M059J (cell line): ENCODE measurements at places on chromosomes 13 and 19. TPM values are rescaled to one million over a fixed set of nuclear protein-coding genes. Genes with fewer than 3 reads are reported as not detected.

- DNase-seq, result no peak
These were observed 34.7 kb downstream of the PHF11 start for GRCh38 chr13:49530457-49530856.

Gene WDR87
- total RNA-seq, result not detected in 2 replicates

GRCh38 chr19:34259367-34260095 lies 5.2 kb downstream of the GARRE1 start:
- DNase-seq, result peak; percentile 61

Gene N4BP2L1
- 0.66 and 2.1 TPM in 2 replicates for total RNA-seq

Gene ERICH6B
- not detected in 2 replicates for total RNA-seq

GRCh38 chr19:13007292-13008045 lies 12.2 kb downstream of the NFIX start:
- no peak for DNase-seq

Gene GJB2
- 0.30 TPM in 1 of 2 replicates, not detected in the other for total RNA-seq

Gene MAU2
- total RNA-seq, result 30.2 and 31.1 TPM in 2 replicates

DNA sequence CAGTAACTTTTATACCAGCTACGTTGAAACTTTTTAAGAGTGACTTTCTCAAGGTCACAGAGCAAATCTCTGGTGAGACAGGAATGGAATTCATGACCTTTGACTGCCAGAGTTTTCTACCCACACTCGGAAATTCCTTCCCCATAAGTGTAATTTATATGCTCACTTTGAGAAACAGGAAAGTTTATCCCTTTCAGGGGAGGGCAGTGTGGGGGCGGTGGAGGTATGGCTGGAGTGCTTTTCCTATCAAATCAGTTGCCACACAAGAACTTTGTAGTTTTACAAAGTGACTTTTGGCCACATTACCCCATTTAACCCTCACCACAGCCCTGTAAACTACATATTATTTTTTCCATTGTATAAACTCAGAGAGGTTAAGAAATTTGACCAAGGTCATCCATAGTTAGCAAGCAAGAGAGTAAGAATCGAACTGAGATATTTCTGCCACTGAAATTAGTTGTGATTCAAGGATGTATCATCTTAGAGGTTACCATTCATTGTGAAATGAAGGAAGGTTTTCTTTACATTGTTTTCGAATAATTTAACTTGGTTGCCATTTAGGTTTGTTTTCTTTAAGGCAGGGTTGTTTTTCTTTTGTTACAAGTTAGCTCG lies 5.9 kb downstream of the KLF12 start:
- peak; percentile 72 for DNase-seq

Gene TMC4
- total RNA-seq, result 0.39 TPM in 1 of 2 replicates, not detected in the other

Gene FGF22
- not detected in 2 replicates for total RNA-seq

- no peak for DNase-seq
These were observed 7.3 kb upstream of the KCTD4 start for GRCh38 chr13:45208132-45208531.

- DNase-seq, result peak; percentile 86
These were observed 7.2 kb downstream of the GAS6 start for GRCh38 chr13:113856716-113857065.

DNA sequence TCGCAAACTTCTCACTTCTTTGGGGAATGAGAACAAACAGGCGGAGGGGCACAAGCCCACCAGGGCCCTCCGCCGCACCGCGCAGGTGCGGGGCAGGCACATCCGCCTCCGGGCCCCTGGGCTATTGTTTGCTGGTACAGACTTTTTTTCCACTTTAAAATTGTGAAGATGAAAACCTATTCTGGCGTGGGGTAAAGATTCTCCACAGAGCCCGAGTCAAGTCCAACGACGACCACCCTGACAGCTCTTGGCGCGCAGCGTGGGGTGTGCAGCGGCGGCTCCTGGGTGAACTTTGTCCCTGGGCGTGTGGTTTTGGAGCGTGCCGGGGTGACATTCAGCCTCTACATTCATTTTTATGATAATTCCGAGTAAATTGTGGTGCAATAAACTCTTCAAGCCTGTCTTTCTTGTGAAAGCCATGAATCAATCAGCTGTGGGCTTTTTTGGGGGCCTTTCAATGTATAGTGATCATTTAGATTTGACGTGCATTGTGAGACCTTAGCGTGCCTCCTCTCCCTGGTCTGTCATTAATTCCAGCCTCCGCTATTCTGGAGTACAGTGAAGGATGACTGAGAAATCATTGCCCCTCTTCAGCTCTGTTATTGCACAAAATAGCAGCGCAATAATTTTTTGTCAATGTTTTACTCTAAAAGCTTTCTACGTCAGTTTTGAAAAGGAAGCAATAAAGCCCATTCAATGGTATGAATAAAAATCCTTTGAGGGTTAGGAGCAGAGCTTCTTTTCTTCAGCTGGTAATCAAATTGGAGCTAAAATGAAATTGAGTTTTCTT lies 90.0 kb downstream of the TEX29 start:
- no peak for DNase-seq

DNA sequence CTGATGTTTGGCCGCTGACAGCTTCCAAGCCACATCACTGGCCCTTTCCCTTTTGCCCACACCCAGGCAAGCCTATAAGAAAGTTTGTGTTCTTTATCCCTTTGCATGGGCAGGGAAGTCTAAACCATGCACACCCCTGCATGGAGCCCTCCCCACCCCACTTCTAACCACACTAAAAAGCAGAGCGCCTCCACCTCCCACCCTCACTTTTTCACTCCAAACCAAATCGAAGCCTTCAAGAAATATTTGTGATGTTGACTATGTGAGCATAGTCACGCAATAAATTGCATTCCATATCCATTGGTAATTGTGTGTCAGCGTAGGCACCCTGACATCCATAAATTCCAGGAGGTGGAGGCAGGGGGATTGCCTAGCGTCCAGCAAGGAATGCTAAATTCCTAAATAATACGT lies 104.4 kb upstream of the LSM14A start:
- peak; percentile 88 for DNase-seq

GRCh38 chr13:58329746-58330145 lies 698.2 kb downstream of the PCDH17 start:
- no peak for DNase-seq

GRCh38 chr19:8461891-8462290 lies 17.1 kb downstream of the HNRNPM start:
- no peak for DNase-seq

Gene KCTD4
- total RNA-seq, result 0.05 and 0.22 TPM in 2 replicates

DNA sequence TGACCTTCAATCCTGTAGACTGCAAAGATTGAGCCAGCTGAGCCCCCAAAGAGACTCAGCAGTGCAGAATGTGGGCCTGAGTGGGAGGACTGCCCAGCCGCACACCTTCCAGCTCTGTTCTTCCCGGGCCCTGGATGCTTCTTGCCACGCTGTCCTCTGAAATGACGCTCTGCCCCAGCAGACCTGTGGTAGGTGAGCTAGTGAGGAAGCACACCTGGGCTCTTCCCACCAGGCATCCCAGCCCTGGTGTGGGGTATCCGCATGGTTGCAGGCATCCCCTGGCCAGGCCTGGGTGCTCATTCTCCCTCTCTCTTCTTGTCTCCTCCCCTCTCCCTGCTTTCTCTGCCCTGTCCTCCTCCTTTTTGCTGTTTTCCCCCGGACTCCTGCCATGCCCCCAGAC lies 9.8 kb upstream of the MZF1 start:
- no peak for DNase-seq

GRCh38 chr13:90968166-90968904 lies 379.2 kb upstream of the MIR17HG start:
- peak; percentile 2 for DNase-seq

Gene RHPN2
- total RNA-seq, result 22.5 and 25.6 TPM in 2 replicates

DNA sequence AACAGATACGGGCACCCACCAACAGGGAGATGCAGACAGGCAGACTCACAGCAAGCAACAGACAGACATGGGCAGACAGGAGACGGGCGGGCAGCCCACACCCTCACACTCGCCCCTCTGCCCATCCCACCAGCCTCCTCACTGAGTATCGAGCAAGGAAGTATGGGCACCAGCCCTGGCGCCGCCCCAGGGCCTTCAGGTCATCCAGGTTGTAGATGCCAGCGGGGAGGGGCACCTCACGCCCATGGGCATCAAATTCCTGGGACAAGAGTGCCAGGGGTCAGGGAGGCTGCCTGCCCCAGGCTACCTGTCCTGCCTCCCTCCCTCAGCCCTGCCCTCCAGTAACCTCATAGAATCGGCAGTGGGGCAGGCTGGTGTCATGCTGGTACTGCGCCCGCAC lies 5.7 kb downstream of the ERCC2 start:
- DNase-seq, result no peak

DNA sequence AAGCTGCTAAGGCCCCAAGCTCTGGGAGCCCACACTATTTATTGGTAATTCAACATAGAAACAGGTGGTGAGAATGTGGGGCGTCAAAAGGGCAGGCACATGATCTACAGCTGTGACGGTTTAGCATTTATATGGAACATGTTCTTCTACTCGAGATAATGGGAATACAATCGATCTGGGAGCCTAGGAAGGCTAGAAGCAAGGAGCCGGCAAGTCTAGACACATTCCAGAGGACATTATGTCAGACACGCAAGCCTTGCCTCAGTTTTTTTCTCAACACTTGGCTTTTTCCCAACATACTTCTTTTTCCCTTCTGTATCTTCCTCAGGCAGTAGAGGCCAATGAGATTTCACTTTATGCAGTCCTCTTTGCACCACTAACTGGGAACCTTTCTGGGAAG lies 315.7 kb upstream of the SLITRK5 start:
- DNase-seq, result no peak

GRCh38 chr13:34417896-34418295 lies 524.2 kb upstream of the NBEA start:
- no peak for DNase-seq

DNA sequence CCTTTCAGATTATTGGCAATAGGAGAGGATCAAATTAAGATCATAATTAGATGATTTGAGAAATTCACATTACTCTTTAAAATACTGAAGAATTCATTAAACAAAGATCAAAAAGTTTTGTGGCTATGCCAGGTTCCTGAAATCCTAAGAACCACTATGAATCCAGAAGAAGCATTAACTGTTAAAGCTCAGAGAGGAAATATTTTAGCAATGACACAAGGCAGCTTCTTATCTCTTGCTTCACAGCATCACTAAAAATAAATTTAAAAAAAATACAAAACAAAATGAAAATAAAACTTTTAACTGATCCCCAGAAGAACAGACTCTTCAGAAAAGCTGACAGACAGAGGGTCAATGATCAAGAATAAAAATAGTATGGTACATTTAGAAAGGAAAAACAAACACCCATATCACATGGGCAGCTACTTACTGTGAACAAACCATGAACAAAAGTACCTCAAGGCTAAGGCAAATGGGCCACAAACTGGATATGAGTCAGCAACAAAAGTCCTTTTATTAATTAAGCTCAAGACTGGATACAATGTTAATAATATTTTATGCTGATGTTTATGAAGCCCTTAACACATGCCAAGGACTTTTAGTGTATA lies 19.6 kb downstream of the RNF6 start:
- DNase-seq, result peak; percentile 26

DNA sequence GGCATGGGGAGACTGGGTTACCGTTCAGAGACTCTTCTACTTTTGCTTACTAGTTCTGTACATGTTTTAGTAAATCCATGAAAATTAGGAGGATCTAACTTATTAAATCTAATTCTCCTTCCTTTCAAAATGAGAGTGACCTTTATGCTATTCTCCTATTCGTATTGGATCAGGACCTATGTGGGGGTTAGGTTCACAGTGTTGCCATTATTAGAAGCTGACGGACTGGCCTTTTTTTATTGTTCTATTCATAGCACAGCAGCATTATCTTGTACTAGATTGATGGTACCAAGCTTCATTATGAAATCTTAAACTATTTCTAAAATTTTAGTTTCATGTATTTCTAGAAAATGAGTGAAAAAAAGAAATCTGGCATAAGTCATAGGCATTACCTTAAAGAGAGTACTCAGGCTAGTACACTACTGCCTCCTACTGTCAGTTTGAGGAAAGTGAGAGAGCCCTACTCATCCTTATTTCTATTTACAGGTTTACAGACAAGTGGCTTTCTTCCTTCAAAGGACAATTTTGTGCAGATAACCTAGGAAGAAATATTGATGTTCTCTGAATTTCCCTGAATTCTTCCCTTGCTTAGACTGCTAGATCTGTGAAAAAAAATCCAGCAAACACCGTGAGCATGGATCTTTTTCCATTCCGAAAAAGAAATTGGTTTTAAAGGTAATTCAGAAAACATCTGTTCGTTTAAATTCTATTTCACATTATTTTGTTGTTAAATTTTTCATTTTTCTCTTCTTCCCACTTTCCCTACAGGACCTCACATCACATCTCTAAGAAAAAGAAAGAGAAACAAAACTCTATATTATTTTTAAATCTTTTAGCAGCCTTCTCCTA lies 485.5 kb downstream of the DIAPH3 start:
- peak; percentile 18 for DNase-seq

GRCh38 chr13:22839603-22840530 lies 340.9 kb upstream of the SGCG start:
- DNase-seq, result no peak

Gene REX1BD
- total RNA-seq, result 62.5 and 89.3 TPM in 2 replicates

- no peak for DNase-seq
These were observed 79.4 kb upstream of the ZNF43 start for GRCh38 chr19:21915411-21915810.

Gene NLRP4
- total RNA-seq, result 0.05 TPM in 1 of 2 replicates, not detected in the other

DNA sequence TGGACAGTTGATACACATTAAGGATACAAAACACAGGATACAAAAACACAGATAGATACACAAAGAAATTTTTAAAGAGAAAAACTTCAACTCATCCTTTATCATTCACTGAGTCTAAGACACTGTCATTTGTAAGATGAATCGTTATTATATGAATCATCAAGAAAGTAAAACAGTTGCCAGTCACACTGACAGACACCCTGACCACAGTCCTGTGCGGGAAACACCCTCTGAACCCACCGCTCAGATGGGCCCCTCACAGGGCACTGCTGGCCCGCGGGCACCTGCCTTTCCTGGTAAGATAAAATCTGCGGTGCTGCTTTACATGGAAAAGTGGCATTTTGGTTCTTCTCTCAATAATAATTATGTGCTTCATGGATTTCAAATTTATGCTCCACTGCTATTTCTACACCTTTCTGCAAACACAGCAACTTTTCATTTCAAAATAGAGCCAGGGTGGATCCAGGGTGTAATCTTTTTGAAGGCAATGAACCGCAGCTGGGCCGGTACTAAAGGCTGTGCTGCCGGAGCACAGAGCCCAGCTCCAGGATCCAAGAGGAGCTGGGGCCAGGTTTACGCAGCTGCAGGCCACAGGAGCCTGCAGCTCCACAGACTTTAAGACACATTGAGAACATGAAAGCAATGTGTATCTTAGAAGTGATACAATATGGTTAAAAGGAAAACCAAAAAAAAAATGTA lies 76.8 kb downstream of the TUBGCP3 start:
- peak; percentile 4 for DNase-seq

- no peak for DNase-seq
These were observed 34.6 kb downstream of the COL4A2 start for GRCh38 chr13:110341445-110342244.

GRCh38 chr19:3710265-3710812 lies 2.2 kb downstream of the TJP3 start:
- DNase-seq, result peak; percentile 61

- peak; percentile 71 for DNase-seq
These were observed 4.4 kb downstream of the WASF3 start for GRCh38 chr13:26561651-26562511.

GRCh38 chr19:13152356-13152973 lies 2.3 kb downstream of the IER2 start:
- DNase-seq, result no peak

Gene PRSS57
- total RNA-seq, result not detected in 2 replicates

- DNase-seq, result no peak
These were observed 6.4 kb downstream of the CEACAM3 start for GRCh38 chr19:41802770-41803169.

- DNase-seq, result peak; percentile 63
These were observed 9.8 kb upstream of the DPF1 start for GRCh38 chr19:38233740-38234251.
